Tibial artery (tissue), 4 donors: ENCODE measurements at places on chromosomes 2 and 18.

DNA sequence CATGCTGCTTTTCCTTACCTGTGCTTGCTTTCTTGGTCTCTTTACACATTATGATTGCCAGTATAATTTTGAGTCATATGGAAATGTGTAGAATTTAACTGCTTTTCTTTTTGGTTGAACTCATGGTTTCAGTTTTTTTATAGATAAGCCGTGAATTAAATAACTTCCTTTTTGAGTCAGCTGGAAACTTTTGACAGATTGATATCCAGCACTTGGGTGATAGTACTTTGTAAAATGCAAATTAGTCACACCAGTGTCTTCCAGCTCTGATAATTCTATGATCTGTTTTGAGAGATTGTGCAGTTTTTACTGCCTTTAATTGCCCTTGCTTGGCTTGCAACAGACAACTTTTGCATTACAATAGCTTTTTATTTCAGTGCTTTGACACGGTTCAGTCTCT is 86.4 kb downstream of the NCOA1 start:
- no peak for DNase-seq

GRCh38 chr2:211181626-211182025 is 625.2 kb downstream of the CPS1 start:
- DNase-seq, result no peak

GRCh38 chr18:13309031-13309747 is 90.6 kb downstream of the LDLRAD4 start:
- DNase-seq, result no peak

GRCh38 chr2:204967199-204967960 is 422.1 kb downstream of the PARD3B start:
- DNase-seq, result no peak

DNA sequence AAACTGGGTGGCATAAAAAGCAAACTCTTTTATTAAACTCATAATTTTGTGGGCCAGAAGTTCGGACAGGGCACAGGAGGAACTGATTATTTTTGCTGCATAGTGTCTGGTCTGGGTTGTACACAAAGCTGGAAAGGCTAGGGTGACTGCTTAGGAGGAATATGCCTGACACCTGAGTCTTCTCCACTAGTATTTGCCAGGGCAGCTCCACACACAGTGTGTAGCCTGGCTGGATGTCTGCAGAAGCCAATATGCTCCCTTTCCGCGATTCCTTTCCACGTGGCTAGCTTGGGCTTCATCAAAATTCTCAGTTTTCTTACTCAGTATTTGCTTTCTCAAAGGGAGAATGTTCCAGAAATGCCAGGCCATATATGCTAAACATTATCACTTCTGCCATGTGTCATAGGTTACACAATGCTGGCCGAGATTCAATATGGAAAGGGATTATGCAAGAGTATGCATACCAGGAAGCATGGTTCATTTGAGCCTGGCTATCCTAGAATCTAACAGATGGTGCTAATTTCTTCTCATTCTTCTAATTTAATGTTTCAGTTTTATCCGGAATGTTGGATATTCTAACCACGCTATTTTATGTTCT is 142.7 kb upstream of the DOK6 start:
- DNase-seq, result no peak

- DNase-seq, result no peak
Measured at GRCh38 chr2:16747257-16747656, 81.6 kb upstream of the CYRIA start.

DNA sequence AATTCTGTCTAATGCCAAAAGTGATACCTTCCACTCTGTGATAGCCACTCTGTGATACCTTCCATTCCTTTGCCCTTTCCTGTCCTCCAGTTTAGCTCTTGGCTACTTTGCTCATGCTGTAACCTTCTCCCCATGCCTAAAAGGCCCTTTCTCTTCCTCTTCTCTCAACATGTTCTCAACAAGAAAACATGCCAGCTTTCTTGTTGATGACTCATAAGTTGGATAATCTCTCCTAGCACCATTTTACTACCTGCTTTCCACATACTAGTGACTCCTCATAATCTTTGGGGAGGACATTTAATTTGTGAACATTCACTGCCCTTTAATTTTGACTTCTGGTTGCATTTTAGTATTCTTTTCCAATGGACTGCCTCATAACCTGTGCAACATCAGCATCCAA is 55.9 kb upstream of the NT5C1B start:
- no peak for DNase-seq

- DNase-seq, result no peak
Measured at GRCh38 chr18:50775726-50776125, 44.1 kb downstream of the MRO start.
